Left ventricle myocardium inferior (tissue), 1 donor: ENCODE measurements at places on chromosomes 3 and 15.

- no peak overlapping the region for H3K4me3 ChIP-seq
- no peaks in the 10 kb centered on the region for H3K36me3 ChIP-seq
- no peak for DNase-seq
- H3K27me3 ChIP-seq: no peaks in the 10 kb centered on the region
- no peak overlapping the region for H3K27ac ChIP-seq
- H3K4me1 ChIP-seq: peaks cover 6% of the 10 kb centered on the region
Measured at GRCh38 chr3:78154521-78155186, 1114.8 kb downstream of the ROBO2 start.

DNA sequence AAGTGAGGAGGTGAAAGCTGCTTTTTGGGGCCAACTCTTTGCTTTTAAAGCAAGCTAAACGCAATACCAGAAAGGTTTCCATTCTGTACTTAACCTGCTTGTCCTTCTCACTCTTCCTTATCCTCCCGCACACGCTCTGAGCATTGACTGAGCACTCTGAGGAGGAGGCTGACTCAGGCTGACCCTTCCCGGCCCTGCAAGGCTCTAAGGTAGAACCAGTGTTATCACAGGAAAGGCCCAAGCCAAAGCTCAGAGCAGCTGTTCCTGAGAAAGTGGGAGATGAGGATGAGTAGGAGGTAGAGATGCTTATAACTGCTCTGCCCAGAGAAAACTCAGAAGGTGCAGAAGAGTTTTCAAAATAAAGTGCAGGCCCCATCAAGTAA, 2.3 kb downstream of the B3GNT5 start:
- H3K4me1 ChIP-seq: peaks cover 32% of the 10 kb centered on the region
- H3K27ac ChIP-seq: peak overlapping the region; percentile 85
- no peaks in the 10 kb centered on the region for H3K36me3 ChIP-seq
- no peak for DNase-seq

DNA sequence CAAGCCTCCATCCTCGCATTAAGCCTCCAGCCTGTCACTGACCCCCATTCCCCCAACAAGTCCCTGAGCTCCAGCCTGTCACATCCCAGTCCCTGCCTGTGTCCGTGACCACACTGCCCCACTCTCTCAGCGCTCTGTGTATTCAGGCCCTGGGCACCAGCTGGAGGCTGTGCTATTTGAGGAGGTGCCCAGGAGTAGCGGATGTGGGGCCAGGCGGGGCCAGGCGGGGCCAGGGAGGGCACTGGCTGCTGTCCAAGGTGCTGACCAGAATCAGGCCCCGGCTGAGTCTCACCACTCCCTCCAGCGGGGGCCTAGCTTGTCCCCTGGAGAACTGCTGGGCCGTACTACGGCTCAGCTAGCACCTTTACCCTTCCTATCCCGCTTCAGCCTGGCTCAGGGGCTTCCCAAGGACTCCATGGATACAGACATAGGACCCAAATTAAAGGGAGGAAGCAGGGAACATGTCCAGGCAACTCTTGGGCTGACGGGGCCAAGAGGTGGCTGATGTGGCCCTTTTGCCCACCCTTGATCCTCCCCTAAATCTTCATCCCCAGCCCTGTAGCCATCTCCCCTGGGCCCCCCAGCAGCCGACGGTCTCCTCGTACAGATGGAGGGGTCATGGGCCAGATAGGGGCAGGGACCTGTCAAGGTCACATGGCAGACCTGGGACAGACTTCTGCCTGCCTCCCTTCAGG, 1.1 kb downstream of the HHATL start:
- peak overlapping the region; percentile 67 for H3K4me3 ChIP-seq
- no peaks in the 10 kb centered on the region for H3K36me3 ChIP-seq
- H3K27ac ChIP-seq: peak overlapping the region; percentile 98
- peak; percentile 84 for DNase-seq

GRCh38 chr15:40481341-40482074, 10.7 kb downstream of the CHST14 start:
- peaks cover 2% of the 10 kb centered on the region for H3K27me3 ChIP-seq
- H3K4me3 ChIP-seq: no peak overlapping the region
- H3K4me1 ChIP-seq: no peaks in the 10 kb centered on the region
- DNase-seq: no peak

DNA sequence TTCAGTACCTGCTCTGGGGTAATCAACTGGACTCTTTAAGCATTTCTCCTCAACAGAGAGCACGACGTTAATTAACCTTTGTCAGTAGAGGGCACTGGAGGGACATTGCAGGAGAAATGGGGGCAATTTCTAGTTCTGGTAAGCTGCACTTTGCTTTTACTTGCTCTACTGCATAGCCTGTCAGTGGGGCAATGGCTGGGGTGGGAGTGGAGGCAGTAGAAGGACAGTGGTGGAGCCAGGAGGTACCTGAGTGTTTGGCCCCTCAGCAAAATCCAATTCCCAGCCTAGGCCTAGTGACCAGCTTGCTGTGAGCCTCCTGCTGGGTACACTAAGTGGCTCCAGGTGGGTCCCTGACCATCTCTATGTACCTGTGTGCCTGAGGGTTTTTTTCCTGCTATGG, 18.3 kb upstream of the MED12L start:
- no peak for DNase-seq
- H3K36me3 ChIP-seq: no peaks in the 10 kb centered on the region
- H3K4me3 ChIP-seq: no peak overlapping the region
- peaks cover 8% of the 10 kb centered on the region for H3K27me3 ChIP-seq
- no peak overlapping the region for H3K27ac ChIP-seq
- H3K4me1 ChIP-seq: no peaks in the 10 kb centered on the region

- H3K27ac ChIP-seq: no peak overlapping the region
- H3K4me3 ChIP-seq: no peak overlapping the region
- H3K27me3 ChIP-seq: no peaks in the 10 kb centered on the region
Measured at GRCh38 chr3:12363397-12364195, 74.7 kb downstream of the PPARG start.
